ENCODE measurements at places on chromosomes 2 and 18.

DNA sequence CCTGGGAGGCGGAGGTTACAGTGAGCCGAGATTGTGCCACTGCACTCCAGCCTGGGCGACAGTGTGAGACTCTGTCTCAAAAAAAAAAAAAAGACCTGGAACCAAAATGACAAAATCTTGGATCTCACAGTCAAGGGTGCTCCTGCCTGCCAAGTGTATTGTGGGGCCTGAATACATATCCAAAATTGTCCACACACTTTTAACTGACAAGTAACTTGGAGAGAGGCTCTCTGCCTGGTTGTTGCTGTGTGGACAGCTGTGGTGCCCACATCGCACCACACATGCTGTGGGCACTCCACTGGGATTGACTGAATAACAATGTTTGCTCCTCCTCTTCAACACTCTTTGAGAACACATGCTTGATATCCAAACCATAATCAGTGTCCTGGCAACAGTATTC is 117.6 kb upstream of the REV1 start:
- DNase-seq, result no peak

- no peak for DNase-seq
Measured at GRCh38 chr2:240799033-240799820, 20.8 kb downstream of the KIF1A start.

DNA sequence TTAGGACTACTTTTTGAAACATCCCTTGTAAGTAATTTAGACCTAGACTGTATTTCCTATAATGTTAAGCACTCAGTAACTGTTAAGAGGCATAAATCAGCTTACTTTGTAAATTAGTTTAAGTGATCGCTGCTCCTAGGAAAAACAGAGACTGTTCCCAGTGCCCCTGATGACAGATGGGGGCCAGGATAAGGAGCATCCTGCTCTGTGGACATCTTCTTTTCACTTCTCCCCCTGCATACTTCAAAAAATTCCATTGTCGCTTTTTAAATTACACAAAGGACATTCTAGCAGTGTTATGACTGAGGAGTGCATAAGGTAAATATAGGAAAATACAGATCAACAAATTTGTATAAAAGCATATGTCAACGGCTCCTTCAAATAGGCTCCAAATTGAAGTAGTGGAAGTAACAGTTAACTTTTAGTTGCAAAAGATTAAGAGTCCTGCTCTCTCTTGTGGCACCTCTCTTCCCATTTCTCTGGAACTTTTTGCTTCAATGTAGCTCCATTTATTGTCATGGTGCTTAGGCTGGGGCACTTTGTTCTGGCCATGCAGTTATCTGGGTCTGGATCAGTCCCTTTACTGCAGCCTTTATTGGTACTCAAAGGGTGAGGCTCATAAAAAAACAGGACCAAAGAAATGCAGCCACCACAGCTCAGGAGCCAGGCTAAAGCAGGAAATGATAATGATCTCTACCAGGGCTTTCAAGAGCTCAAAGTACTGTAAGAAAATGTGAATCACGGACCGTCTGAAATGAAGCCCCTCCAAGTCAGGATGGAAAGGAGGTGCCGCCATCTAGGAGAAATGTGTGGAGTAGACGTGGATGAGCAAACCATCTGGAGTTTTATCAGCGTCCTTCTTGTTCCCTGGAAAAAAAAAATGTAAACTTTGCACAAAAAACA is 162.1 kb upstream of the ZNF516 start:
- no peak for DNase-seq

DNA sequence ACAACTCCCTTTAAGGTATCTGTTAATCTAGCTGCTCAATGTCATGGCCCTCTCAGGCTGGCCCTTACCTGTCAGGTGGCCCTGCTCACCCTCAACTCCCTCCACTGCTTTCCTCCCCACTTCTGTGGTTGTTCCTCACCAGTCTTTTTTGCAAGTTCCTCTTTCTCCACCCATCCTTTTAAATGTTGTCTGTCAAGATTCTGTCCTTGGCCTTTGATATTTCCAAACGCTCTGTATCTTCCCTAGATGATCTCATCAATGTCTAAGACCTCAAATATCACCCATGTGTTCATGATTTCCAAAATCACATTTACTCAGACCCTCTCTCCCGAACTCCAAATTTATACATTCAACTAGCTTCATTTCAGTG is 3.5 kb downstream of the PTPN2 start:
- DNase-seq, result no peak

DNA sequence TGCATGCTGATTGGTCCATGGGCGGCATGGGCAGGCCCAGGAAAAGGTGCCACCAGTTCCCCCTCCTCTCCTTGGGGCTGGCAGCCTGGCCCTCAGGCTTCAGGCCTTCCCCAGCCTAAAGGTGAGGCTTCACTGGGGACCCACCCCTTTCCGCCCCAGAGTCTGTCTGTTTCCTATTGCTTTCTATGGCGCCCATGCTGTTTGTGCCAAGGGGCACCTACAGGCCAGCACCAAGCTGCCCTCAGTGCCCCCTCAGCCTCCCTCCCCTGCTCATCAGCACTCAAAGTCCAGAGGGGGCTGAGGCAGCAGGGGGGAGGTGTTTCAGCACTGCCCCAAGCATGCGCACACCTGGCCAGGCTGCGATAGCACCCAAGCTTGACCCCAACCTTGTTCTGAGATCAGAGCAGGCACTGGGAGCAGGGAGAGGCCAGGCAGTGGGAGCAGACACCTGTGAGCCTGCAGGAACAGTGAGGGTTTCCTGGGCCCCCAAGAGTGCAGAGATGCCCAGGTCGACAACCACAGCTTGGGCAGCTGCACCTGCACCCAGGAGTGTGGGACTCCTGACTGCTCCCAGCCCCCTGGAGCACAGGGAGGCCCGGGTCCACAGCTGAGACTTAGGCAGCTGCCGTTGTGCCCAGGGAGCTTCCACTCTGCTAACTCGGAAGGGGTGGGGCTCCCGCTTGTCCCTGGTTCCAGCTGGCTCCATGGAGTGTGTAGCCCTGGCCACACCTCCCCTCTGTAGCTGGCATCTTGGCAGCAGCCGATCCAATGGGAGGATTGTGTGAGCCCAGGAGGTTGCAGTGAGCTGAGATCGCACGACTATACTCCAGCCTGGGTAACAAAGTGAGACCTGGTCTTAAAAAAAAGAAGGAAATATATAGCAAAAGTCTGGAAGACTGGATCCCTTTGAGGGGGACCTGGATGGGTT is 69.1 kb downstream of the NCAPH start:
- DNase-seq, result no peak

DNA sequence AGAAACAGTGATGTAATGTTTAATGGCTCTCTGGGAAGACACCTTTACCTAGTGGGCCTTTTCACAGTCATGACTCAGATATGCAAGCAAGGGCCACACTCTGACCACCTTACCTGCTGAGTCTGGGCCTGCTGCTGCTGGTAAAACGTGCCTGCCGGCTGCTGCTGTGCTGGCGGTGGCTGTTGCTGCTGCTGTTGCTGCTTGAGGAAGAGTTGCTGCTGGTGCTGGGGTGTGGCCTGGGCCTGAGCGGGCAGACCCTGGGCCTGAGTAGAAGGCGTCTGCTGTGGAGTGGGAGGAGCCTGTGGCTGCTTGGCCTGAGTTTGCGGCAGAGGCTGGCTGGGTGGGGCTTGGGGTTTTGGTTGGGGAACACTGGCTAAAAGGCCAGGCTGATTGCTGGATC is 81.6 kb upstream of the NFU1 start:
- no peak for DNase-seq

- no peak for DNase-seq
Measured at GRCh38 chr2:228798458-228799207, 472.5 kb downstream of the PID1 start.

DNA sequence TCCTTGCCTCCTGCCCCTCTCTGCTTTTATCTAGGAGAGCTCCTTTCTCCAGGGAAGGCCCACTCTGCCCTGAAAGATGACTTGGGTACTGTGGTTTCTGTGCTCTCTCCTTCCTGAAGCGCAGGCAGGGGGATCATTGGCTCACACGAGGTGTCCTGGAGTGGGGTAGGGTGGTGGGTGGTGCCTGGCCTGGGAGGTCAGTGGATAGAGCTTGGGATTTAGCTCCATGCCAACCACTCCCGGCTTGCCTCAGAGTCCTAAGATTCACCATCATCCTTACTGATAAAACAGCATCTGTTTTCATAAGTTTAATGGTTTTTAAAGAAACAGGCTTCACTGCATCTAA is 63.1 kb downstream of the CIB4 start:
- DNase-seq, result no peak

GRCh38 chr2:74441690-74442482 is at the start of gene RTKN:
Gene RTKN, minus strand, starts transcription at chr2:74441937. Its CDS starts 121 bp downstream, at chr2:74441816.
- no peak for DNase-seq

Data from stimulated activated CD8-positive, alpha-beta memory T cell treated with anti-CD3 and anti-CD28 coated beads, Interleukin-7, amount 100 ng/mL, for 48 hours (primary cell).